ENCODE measurements at places on chromosomes 6 and 20.

DNA sequence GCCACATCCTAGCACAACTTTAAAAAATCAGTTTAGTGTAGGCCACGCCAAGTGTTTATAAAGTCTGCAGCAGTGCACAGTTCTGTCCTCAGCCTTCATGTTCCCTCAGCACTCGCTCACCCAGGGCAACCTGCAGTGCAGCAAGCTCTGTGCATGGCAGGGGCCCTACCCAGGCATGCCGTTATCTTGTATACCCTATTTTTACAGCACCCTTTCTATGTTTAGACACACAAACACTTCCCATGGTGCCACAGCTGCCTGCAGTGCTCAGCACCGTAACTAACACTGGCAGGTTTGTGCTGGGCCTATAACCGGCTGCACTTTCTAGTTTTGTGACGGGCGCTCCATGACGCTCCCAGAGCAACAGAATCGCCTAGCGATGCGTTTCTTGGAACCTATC lies 43.8 kb downstream of the ZBTB46 start:
- no peak for DNase-seq

- peak; percentile 92 for DNase-seq
Observed at GRCh38 chr6:43491750-43492661, 14.6 kb downstream of the TJAP1 start.

- peak; percentile 46 for DNase-seq
Observed at GRCh38 chr20:63955281-63955826, 862 bp downstream of the UCKL1 start.

DNA sequence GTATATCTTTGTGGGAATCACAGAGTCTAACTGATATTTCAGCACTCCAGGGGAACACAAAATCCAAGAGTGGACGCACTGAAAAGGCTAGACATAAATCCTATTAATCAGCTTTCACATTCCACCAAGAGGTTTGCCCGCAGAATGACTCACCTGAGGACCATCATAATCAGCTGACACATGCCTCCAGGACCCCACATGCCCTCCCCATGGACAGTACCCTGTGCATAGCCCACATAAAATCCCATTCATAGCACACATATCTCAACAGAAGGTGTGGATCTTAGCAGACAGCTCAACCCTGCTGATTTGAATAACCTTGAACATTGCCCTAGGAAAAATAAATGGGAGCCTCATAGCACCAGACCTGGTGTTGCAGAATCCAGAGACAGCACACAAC lies 246.8 kb upstream of the TENT5A start:
- no peak for DNase-seq

DNA sequence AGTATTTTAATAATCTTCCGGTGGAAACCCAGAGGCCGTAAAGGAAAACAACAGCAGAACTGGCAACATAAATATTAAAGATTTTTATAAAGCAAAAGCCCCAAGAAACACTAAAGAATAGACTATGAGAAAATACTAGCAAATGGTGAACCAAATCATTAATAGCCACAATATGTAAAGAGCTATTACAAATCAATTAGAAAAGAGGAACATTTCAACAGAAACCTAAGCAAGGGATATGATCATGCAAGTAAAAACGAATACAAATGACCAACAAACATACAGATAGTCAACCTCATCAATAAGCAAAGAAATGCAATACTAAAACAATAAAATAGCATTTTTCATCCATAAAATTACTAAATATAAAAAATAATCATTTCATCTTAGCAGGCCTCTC lies 3.6 kb downstream of the FBXL4 start:
- no peak for DNase-seq

- no peak for DNase-seq
Observed at GRCh38 chr20:52047811-52048764, 143.5 kb downstream of the ZFP64 start.

DNA sequence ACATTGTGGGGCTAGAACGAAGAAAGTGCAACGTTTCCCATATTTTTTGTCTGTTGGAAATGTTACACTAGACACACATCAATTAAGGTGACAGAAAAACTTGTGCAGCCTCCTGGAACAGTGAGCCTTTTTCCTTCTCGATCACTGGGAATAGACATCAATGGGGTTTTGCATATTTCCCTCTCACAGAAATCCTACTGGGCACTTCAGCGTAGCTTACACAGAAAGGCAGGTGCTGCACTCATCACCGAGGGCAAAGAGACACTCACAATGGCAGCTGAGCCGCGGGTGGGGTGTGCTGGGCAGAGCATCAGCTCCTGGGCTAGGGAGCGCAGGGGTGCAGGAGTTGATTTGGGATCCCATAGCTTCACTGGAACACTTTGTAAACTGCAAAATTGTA lies 64.5 kb downstream of the THBS2 start:
- no peak for DNase-seq

DNA sequence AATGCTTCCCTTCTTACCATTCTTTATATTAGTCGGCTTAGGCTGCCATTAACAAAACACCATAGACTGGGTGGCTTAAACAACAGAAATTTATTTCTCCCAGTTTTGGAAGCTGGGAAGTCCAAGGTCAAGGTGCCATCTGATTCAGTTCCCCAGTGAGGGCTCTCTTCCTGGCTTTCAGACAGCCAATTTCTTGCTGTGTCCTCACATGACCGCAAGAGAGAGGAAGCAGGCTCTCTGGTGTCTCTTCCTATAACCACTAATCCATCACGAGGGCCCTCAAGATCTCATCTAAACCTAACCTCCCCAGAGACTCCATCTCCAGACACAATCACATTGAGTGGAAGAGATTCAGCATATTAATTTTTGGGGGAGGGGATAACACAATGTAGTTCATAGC lies 193.0 kb upstream of the SGK1 start:
- DNase-seq = no peak

- no peak for DNase-seq
Observed at GRCh38 chr20:10659651-10660601, 13.9 kb downstream of the JAG1 start.

DNA sequence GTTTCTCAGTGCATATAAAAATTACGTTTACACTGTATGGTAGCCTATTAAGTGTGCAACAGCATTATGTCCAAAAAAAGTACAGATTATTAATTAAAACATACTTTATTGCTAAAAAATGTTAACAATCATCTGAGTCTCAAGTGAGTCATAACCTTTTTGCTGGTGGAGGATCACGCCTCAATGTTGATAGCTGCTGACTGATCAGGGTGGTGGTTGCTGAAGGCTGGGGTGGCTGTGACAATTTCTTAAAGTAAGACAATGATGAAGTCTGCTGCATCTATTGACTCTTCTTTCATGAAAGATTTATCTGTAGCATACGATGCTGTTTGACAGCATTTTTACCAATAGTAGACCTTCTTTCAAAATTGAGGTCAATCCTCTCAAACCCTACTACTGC lies 155.1 kb downstream of the BTBD9 start:
- no peak for DNase-seq

GRCh38 chr6:46556053-46556452 lies 64.8 kb upstream of the RCAN2 start:
- no peak for DNase-seq

- DNase-seq = no peak
Observed at GRCh38 chr6:2387445-2387844, 142.0 kb upstream of the GMDS start.

- no peak for DNase-seq
Observed at GRCh38 chr20:10578607-10579006, 95.2 kb downstream of the JAG1 start.

DNA sequence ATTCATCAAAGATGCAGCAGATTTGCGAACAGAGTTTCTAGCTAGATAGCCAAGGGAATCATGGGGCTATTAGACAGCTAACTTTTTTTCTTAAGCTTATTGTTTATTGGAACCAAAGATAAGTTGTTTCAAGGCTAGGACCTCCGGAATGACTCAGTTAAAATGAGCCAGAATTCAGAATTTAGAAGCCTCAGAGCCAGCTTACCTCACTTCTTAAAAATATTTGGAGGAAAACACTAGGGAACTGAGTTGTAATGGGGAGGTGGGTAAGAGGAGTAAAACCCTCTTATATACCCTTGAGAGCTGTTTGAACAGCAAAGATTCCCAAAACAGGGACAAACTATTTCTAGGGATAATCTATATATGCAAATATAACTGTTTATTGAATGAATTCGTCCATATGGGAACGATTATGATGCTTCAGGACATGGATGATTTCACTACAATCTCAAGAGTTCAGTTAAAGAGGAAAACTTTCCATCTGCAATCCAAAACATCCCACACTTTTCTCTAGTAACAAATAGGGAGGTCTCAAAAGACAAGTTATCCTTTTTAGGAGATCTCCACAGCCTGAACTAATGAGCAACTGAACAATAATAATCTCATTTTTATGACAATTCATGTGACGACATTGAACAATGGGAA lies 12.6 kb upstream of the CARMIL1 start:
- DNase-seq = no peak

DNA sequence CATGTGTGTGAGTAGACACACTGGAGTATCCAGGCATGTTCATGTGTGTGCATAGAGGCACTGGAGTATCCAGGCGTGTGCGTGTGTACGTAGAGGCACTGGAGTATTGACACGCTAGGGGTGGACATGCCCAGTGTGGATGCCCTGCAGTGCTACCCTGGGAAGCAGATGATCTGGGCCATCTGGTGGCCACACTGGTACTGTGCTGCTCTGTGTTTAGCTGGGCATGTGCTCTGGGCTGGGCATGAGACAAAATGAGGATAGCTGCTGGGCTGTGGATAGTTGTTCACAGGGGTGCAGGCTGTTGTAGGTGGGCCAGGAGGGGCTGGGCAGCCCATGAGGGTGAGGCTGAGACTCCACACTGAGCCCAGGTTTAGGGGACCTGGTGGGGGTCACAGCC lies 24.0 kb upstream of the NPBWR2 start:
- no peak for DNase-seq

GRCh38 chr6:5899216-5900045 lies 107.3 kb downstream of the NRN1 start:
- DNase-seq = no peak

DNA sequence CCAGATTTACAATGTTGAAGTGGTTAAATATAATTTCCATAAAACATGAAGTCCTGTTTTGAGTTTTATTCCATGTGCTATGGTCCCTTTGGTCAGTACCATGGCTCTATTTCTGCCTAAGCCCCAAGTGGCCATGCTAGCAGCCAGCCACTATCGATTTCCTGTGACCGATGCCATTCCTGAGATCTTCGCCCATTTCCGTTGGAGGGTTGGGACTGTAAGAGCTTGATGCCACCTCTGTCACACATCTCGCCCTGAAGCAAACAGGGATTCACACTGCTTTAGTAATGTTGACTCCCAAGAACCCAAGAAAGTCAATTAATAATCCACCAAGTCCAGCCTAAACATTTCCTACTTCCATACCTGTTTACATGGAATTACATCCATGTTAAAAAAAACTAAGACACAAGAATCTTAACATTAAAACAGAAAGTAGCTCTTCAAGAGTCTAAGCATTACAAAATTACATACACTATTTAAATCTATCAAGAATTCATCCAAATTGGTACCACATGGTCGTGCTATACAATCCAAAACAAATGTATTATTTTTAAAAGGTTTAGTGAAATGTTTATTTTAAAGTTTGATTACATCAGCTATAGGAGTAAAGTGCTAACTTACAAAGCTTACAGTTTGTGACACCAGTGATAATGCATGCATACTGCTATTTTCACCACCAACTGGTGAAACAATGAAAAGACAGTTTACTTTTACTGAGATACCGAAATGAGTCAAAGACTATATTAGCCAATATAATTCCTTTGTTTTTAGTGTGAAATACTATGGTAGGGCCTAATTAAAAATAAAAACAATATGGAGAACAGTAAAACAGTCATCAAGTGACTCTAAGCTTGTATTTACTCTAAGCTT lies 2.5 kb downstream of the RBM39 start:
- DNase-seq = no peak

DNA sequence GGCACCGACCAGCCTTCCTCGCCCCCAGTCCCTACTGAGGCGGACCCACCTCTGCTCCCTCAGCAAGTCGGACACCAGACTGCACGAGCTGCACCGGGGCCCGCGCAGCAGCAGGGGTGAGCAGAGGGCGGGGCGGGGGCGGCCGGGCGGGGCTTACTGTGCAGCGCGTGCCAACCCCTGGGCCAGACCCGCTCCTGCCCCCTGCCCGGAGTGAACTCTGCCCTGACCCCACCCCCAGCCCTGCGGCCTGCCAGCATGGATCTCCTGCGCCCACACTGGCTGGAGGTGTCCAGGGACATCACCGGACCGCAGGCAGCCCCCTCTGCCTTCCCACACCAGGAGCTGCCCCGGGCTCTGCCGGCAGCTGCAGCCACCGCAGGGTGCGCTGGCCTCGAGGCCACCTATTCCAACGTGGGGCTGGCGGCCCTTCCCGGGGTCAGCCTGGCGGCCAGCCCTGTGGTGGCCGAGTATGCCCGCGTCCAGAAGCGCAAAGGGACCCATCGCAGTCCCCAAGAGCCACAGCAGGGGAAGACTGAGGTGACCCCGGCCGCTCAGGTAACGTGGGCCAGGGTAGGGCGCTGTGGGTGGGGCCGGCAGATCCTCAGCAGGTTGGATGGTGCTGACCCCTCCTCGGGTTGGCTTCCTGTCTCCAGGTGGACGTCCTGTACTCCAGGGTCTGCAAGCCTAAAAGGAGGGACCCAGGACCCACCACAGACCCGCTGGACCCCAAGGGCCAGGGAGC lies 1.5 kb upstream of the SLC2A4RG start:
- no peak for DNase-seq

- DNase-seq = no peak
Observed at GRCh38 chr6:155765275-155766194, 309.9 kb upstream of the NOX3 start.

GRCh38 chr6:106470316-106470715 lies 109.8 kb downstream of the CRYBG1 start:
- DNase-seq = no peak

- DNase-seq = no peak
Observed at GRCh38 chr6:159590835-159591234, 102.2 kb downstream of the SOD2 start.

GRCh38 chr6:26372308-26373144 lies 7.5 kb downstream of the BTN3A2 start:
- no peak for DNase-seq

DNA sequence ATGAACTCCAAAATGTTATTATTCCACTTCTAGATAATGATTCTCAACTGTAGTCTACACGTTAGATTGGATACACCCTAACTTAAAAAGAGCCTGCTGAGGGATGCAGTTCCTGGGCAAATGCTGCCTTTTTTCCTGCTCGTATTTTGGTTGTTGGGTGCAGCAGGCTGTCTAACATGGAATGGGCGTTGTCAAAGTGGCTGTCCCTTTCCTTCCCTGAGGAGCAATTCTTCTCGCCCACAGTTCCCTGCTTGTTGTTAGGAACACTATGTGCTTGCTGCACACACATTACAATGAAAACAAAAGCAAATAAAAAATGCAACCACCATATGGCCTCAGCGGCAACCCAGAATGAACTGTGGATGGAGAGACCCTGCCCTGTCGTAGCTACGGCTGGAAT lies 1.7 kb upstream of the ADGRF5 start:
- DNase-seq = no peak

- DNase-seq = peak; percentile 29
Observed at GRCh38 chr6:16698997-16699868, 62.0 kb downstream of the ATXN1 start.

DNA sequence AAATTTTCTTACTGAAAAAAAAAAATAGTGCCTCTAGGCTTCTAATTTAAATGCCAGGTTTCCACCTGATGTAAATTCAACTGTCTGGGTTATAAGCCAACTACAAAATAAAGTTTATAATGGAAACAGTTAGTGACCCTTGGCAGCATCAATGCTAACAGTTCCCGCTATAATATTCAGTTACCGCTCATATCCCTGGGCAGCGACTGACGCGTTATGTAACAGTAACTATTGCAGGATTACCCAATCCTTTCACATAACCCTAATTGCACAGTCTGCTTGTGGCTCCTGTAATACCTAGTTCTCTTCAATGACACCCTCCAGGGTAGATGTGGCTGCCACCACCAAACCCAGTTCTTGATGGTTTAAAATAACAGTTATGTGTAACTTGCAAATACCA lies 208.6 kb downstream of the MOXD1 start:
- DNase-seq = no peak

Data from midbrain (tissue), 1 donor.